ENCODE measurements at places on chromosomes 11 and 22.

- no peaks in the 10 kb centered on the region for H3K4me1 ChIP-seq
- no peak overlapping the region for H3K27ac ChIP-seq
- DNase-seq = no peak
These were observed 434.4 kb downstream of the METTL15 start for GRCh38 chr11:28542561-28542960.

DNA sequence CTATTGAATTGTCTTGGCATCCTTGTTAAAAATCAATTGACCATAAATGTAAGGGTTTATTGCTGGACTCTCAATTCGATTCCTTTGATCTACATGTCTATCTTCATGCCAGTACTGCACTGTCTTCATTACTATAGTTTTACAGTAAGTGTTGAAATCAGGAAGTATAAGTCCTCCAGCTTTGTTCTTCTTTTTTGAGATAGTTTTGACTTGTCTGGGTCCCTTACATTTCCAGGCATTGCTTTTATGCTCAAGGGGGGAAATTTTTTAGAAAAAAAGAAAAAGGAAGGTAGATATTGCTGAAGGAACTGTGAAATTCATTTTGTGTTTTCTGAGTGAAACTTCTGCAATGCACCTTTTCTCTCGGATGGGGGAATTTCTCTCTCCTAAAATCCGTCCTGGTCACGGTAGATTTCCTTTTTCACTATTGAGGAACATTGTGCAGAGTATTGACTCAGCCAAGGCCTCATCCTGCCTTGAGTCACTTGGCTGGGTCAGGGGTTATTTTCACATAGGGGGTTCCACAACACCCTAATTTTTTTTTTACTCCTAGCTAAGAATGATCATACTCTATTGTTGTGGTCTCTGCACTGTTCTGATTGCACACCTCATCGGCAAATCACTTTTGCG lies 2.8 kb upstream of the ACER3 start:
- no peaks in the 10 kb centered on the region for H3K27me3 ChIP-seq
- DNase-seq = no peak
- H3K27ac ChIP-seq = no peak overlapping the region
- H3K4me3 ChIP-seq = no peak overlapping the region
- peaks cover 16% of the 10 kb centered on the region for H3K4me1 ChIP-seq

GRCh38 chr22:44927463-44928135 lies 82.2 kb downstream of the PHF21B start:
- no peak overlapping the region for H3K27ac ChIP-seq
- H3K4me1 ChIP-seq = no peaks in the 10 kb centered on the region
- H3K27me3 ChIP-seq = no peaks in the 10 kb centered on the region

DNA sequence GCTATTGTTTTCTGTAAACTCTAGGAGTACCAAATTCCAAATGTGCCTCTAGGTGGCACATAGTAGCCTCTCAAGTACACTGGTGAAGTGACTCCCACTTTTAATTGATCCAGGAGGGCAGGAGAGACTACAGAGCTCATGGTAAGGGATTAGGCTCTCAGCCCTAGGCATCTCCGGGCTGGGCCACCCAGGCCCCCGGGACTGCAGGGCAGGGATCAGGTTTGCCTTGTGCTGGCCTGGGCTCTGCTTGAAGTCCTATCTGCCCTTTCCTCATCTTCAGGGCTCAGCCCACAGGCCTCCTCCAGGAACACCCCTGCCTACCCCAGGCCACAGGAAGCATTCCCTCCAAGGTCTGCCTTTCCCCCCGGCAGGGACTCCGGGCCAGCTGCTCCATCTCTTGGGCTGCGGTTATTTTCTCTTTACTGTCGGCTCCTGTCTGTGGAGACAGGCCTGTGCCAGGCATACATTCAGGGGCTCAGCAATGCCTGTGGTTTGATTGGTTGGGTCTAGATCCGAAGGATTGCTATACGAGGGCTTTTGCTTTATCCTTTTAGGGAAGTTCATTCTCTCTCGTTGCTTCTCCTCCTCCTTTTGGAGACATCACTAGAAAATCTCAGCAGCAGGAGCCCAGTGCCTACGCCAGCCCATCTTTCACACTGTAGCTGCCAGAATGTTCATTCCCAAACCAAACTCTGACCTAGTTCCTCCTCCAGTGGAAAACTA lies 32.8 kb downstream of the PARVA start:
- H3K36me3 ChIP-seq = no peaks in the 10 kb centered on the region
- H3K27ac ChIP-seq = no peak overlapping the region

DNA sequence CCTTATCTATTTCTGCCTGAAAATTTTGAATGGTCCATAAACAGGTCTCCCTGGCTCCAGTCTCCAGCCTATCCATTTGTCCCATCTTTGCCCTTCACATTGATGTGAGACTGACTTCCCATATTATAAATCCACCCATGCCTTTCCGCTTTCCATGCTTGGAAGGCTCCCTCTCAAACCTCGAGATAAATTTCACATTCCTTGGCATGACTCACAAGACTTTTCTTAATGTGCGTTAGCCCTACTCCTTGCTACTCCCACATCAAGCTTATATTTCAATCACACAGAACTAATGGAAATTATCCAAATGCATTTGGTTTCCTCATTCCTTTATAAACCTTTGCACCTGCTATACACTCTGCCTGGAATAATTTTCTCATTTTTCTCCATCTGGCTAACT lies 163.7 kb upstream of the NTM start:
- H3K36me3 ChIP-seq = no peaks in the 10 kb centered on the region
- H3K4me3 ChIP-seq = no peak overlapping the region
- no peak overlapping the region for H3K27ac ChIP-seq
- no peaks in the 10 kb centered on the region for H3K27me3 ChIP-seq

DNA sequence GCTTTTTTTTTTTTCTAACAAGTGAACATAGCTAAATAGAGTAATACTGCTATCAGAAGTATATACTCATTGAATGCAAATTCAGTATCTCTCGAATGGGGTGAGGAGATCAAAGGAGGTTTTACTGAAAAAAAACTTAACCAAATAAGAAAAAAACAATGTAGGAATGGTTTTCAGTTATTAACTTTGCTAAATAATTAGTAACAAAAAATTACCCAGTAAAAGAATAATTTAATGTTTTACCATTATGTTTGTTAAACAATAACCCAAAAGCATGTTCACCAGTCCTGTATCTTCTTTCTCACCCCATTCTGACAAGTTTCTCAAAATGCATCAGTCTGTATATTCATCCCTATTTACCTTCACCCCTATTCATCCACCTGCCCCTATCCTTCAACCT lies 22.6 kb upstream of the CTSC start:
- no peaks in the 10 kb centered on the region for H3K36me3 ChIP-seq
- DNase-seq = no peak
- H3K27me3 ChIP-seq = no peaks in the 10 kb centered on the region
